ENCODE measurements at places on chromosomes 11 and 22. TPM values are rescaled to one million over a fixed set of nuclear protein-coding genes. Genes with fewer than 3 reads are reported as not detected.

The MYEOV gene
- polyA plus RNA-seq = 0.03 TPM

GRCh38 chr11:64071849-64072248 is 36.1 kb downstream of the FLRT1 start:
- H3K36me3 ChIP-seq = no peaks in the 10 kb centered on the region
- DNase-seq = no peak
- no peaks in the 10 kb centered on the region for H3K27me3 ChIP-seq
- H3K4me3 ChIP-seq = no peak overlapping the region
- peaks cover 10% of the 10 kb centered on the region for H3K4me1 ChIP-seq

GRCh38 chr22:19132153-19132552 is 1.0 kb downstream of the TSSK2 start:
- DNase-seq = no peak
- no peaks in the 10 kb centered on the region for H3K27me3 ChIP-seq
- H3K4me1 ChIP-seq = no peaks in the 10 kb centered on the region
- peaks cover 63% of the 10 kb centered on the region for H3K36me3 ChIP-seq

- peaks cover 2% of the 10 kb centered on the region for H3K36me3 ChIP-seq
- DNase-seq = no peak
- no peak overlapping the region for H3K4me3 ChIP-seq
These were observed 3.6 kb upstream of the AP2A2 start for GRCh38 chr11:921921-922678.

DNA sequence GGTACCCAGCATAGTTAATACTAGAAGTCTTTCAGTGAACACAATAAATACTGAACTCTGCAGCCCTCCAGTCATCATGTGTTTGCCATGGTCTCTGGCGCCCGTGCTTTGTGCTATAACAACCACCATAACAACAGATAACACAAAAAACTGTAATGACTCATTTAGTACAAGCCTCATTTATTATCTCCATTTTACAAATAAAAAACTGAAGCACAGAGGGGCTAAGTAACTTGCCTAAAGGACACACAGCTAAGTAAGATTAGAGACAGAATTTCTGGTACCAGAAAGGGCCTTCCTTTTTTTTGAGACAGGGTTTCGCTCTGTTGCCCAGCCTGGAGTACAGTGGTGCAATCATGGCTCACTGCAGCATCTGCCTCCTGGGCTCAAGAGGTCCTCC is 19.5 kb downstream of the RBFOX2 start:
- H3K27ac ChIP-seq = no peak overlapping the region
- no peak overlapping the region for H3K4me3 ChIP-seq
- no peaks in the 10 kb centered on the region for H3K4me1 ChIP-seq

GRCh38 chr11:93494357-93494756 is 48.8 kb downstream of the SMCO4 start:
- H3K27me3 ChIP-seq = no peaks in the 10 kb centered on the region
- H3K36me3 ChIP-seq = peaks cover 15% of the 10 kb centered on the region
- no peak overlapping the region for H3K27ac ChIP-seq
- DNase-seq = no peak
- no peak overlapping the region for H3K4me3 ChIP-seq

- DNase-seq = no peak
- H3K27me3 ChIP-seq = no peaks in the 10 kb centered on the region
- no peaks in the 10 kb centered on the region for H3K4me1 ChIP-seq
- no peak overlapping the region for H3K4me3 ChIP-seq
These were observed 341.3 kb downstream of the MIAT start for GRCh38 chr22:26998716-26999115.
